ENCODE measurements at places on chromosomes 6 and 20. TPM values are rescaled to one million over a fixed set of nuclear protein-coding genes. Genes with fewer than 3 reads are reported as not detected.

Gene SLC52A3
- polyA plus RNA-seq: not detected

Gene COL9A1
- polyA plus RNA-seq: not detected

Gene PTK7
- polyA plus RNA-seq: not detected

Gene GLP1R
- not detected for polyA plus RNA-seq

Gene BPIFA1
- polyA plus RNA-seq: not detected

Measured in IgD-negative memory B cell (primary cell).